ENCODE measurements at places on chromosomes 7 and 10. TPM values are rescaled to one million over a fixed set of nuclear protein-coding genes. Genes with fewer than 3 reads are reported as not detected.

The AASS gene
- 6.7 TPM for polyA plus RNA-seq

The SUGCT gene
- 5.5 TPM for polyA plus RNA-seq

The GPR85 gene
- 1.3 TPM for polyA plus RNA-seq

The COMTD1 gene
- 40.7 TPM for polyA plus RNA-seq

The NRAP gene
- 0.07 TPM for polyA plus RNA-seq

The MINDY4 gene
- 1.7 TPM for polyA plus RNA-seq

The SAMD9L gene
- 20.3 TPM for polyA plus RNA-seq

The IRF5 gene
- 14.0 TPM for polyA plus RNA-seq

DNA sequence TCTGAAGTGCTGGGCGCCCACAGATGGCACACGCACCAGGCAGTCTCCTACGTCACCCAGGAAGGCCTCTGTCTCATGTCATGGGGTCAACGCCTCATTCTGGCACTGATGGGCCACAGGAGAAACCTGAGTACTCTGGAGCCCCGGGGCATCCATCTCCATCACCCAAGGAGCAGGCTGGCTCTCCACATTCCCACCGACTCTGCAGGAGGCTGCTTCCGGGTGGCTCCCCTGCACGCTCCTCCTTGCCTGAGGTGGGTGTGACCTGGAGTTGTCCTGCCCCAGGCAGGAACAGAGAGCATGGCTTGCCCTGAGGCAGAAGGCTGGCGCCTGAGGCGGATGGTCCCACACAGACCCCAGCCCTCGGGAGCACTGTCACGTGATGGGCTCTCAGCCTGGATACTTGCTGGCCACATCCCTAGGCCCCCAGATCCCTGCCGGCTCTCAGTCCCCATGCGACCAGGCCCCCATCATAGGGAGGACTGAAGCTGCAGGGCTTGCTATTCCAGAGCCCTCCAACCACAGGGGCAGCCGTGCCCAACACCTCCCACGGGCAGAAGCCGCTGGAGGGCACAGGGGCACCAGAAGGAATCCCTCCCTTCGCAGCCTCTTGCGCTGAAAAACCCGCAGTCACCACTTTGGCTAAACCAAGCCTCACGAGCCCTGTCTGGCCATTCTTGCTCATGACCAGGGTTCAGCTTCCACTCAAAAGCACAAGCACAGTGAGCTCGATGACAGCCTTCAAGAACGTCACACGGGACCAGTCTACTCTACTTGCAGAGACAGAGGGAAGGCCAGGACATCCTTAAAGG lies 80.7 kb downstream of the MAD1L1 start:
- peaks cover 7% of the 10 kb centered on the region for H3K4me1 ChIP-seq
- no peak for DNase-seq
- no peaks in the 10 kb centered on the region for H3K27me3 ChIP-seq
- no peak overlapping the region for H3K4me3 ChIP-seq
- H3K27ac ChIP-seq: no peak overlapping the region

- peak; percentile 16 for DNase-seq
- H3K4me1 ChIP-seq: peaks cover 12% of the 10 kb centered on the region
- H3K36me3 ChIP-seq: no peaks in the 10 kb centered on the region
- H3K27ac ChIP-seq: peak overlapping the region; percentile 77
- no peak overlapping the region for H3K4me3 ChIP-seq
Observed at GRCh38 chr7:81887098-81888090, 117.5 kb upstream of the HGF start.

GRCh38 chr7:86911659-86912058 lies 147.8 kb downstream of the ELAPOR2 start:
- DNase-seq: no peak
- no peaks in the 10 kb centered on the region for H3K36me3 ChIP-seq
- H3K4me3 ChIP-seq: no peak overlapping the region

GRCh38 chr7:90337106-90337505 lies 9.4 kb upstream of the GTPBP10 start:
- no peak overlapping the region for H3K27ac ChIP-seq
- no peaks in the 10 kb centered on the region for H3K36me3 ChIP-seq
- no peak for DNase-seq
- no peaks in the 10 kb centered on the region for H3K27me3 ChIP-seq
- H3K4me1 ChIP-seq: no peaks in the 10 kb centered on the region

DNA sequence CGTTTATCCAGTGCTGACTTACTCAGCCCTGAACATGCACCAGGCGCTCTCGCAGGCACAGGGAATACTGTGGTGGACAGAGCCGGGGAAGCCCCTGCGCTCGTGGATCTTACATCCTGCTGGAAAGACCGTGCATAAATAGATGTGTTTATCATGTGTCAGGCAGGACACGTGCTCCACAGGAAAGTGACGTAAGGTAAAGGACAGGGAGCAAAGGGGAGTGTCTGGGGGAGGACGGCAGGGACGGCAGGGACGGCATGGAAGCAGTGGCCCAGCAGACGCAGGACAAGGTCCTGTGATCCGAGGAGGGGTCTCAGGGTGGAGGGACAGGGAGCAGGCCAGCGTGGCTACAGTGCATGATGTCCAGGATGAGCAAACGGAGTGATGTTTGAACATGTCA lies 410.5 kb downstream of the PAXIP1 start:
- no peak for DNase-seq
- no peaks in the 10 kb centered on the region for H3K36me3 ChIP-seq
- no peaks in the 10 kb centered on the region for H3K27me3 ChIP-seq
- peak overlapping the region; percentile 55 for H3K27ac ChIP-seq
- no peak overlapping the region for H3K4me3 ChIP-seq

- no peak for DNase-seq
- no peak overlapping the region for H3K4me3 ChIP-seq
- H3K27me3 ChIP-seq: no peaks in the 10 kb centered on the region
- no peaks in the 10 kb centered on the region for H3K36me3 ChIP-seq
Observed at GRCh38 chr7:7408001-7408770, 127.5 kb downstream of the COL28A1 start.

DNA sequence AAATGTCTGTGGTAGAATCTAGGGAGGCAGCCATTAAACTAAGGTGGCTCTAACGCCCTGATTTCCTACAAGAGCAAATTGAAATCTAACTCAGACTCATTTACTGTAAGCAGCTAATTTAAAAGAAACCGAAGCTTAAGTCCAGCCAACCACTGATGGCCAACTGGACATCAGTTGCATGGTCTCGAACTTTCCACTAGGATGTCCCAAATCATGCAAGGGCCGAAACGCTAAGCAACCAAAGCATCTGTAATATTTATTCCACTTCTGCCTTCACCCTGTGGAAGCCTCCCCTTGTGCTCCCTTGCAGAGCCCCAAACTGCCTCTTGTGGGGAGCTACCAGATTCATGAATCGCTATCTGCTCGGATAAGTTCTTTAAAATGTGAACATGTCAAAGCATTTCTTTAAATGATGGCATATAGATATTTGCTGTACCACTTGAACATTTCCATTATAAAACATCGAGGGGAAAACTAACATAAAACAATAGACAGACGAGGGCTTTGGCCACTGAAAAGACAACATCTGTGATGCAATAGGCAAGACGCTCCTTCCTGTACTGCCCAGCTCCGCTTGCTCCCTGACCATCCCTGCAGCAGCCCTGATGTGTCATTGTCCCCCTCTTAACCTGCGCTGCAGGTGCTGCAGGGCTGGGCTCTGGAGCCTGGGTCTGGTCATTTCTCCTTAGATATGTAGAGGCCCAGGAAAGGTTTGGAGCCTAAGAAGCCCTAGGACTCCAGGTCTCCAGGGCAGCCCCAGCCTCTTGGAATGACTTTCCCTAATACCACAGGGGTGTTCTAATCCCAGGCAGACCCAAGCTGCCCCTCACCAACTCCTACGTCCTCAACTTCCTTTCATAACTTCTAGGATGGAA lies 2.9 kb upstream of the RBP3 start:
- H3K4me1 ChIP-seq: no peaks in the 10 kb centered on the region
- no peak for DNase-seq
- no peak overlapping the region for H3K4me3 ChIP-seq
- no peaks in the 10 kb centered on the region for H3K27me3 ChIP-seq
- no peak overlapping the region for H3K27ac ChIP-seq

- no peaks in the 10 kb centered on the region for H3K27me3 ChIP-seq
- H3K4me3 ChIP-seq: peak overlapping the region; percentile 74
- peak overlapping the region; percentile 87 for H3K27ac ChIP-seq
- H3K36me3 ChIP-seq: no peaks in the 10 kb centered on the region
Observed at GRCh38 chr7:90345595-90346335, 751 bp upstream of the GTPBP10 start.

- H3K4me3 ChIP-seq: peak overlapping the region; percentile 97
- no peaks in the 10 kb centered on the region for H3K27me3 ChIP-seq
- peak overlapping the region; percentile 42 for H3K27ac ChIP-seq
- DNase-seq: no peak
- peaks cover 17% of the 10 kb centered on the region for H3K4me1 ChIP-seq
Observed at GRCh38 chr10:73414230-73414945, 530 bp upstream of the ANXA7 start.

- no peaks in the 10 kb centered on the region for H3K36me3 ChIP-seq
- DNase-seq: no peak
- no peak overlapping the region for H3K27ac ChIP-seq
Observed at GRCh38 chr7:27994639-27995038, 186.0 kb downstream of the JAZF1 start.

DNA sequence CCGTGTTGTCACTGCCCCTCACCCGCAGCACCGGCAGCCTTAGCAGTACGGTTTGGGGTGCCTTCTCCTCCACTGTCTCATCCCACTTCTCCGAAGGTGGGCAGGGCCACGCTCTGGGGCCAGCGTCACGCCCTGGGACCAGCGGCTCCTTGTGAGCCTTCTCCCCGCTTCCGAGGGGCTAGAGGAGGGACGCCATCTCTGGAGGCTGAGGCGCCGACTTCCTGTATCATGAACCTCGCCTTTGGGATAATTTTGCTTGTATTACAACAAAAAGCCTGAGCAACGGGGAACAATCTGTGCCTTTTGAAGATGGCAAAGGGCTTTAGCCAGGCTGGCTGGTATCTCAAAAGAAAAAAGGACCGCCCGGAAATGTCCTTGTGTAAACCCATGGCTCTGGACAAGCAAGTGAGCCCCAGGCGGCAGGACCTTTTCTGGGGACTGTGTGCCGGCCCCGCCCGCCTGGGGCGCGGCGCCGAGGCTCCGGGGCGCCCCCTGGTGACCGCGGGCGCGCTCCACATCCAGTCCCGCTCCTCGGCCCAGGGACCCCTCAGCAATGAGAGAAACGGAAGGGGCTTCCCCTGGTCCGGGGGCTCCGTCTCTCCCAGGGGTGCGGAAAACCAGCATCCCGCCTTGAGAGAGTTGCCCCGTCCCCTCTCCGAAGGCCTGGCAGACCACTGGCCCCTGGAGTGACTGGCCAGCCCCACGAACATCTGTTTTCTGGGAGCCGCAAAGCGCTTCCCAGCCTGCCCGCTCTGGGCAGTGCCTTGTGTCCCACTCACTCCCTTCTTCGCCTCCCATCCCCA lies 3.8 kb downstream of the DEPP1 start:
- peak overlapping the region; percentile 48 for H3K4me3 ChIP-seq
- H3K27ac ChIP-seq: peak overlapping the region; percentile 38
- H3K36me3 ChIP-seq: no peaks in the 10 kb centered on the region
- peak; percentile 56 for DNase-seq
- no peaks in the 10 kb centered on the region for H3K27me3 ChIP-seq

DNA sequence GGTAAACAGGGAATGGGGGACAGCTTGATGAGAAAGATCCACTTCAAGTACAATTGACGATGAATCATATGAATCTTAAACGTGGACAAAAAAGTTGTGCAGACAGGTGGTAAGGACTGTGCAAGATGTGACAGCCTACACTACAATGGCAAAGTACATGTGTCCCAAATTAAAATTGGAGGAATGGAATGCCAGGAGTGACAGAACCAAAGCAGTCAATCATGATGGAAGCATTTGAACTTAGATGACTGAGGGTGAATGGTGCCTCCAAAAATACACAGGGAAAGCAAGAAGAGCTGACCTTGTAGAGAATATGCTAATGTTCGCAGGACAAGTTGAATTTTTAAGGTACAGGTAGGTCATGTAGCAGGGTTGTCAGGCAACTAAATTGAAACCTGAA lies 150.3 kb upstream of the WNT16 start:
- DNase-seq: no peak
- H3K36me3 ChIP-seq: no peaks in the 10 kb centered on the region
- no peaks in the 10 kb centered on the region for H3K27me3 ChIP-seq
- no peak overlapping the region for H3K4me3 ChIP-seq
- no peaks in the 10 kb centered on the region for H3K4me1 ChIP-seq

DNA sequence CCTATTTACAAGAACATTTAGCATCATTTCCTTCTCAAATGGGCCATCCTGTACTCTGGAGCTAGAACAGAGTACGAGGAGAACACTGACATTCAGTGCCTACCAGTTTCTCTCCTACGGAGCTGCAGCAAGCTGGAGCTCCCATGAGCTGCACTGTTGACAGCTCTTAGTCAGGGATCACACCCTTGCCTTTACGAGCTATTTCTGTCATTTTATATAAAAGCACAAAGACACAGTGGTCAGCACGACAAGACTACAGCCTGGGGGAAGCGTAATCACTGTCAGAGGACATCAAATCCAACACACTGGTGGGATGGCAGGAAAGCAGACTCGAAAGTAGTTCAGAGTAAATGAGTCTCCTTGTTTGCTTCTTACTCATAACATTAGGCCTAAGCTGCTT lies 2.7 kb downstream of the CDCA7L start:
- no peak for DNase-seq
- no peak overlapping the region for H3K4me3 ChIP-seq
- no peaks in the 10 kb centered on the region for H3K27me3 ChIP-seq
- H3K27ac ChIP-seq: peak overlapping the region; percentile 18

DNA sequence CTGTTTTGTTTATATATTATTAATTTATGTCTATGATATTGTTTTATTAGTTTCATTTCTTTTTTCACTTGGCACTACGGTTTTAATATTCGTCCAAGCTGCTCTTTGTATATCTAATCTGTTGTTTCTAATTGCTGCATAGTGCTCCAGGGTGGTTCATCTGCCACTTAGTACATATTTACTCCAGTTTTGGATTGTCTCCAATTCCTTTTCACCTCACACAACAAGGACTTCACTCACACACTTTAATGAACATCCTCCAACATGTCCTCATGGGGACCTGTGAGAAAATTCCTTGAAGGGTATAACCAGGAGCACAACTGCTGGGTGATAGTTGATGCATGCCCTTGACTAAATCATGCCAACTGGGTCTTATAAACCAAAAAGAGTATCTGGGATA lies 14.1 kb upstream of the NOC3L start:
- no peak overlapping the region for H3K4me3 ChIP-seq
- no peaks in the 10 kb centered on the region for H3K36me3 ChIP-seq
- no peak overlapping the region for H3K27ac ChIP-seq
- no peaks in the 10 kb centered on the region for H3K4me1 ChIP-seq
- no peak for DNase-seq

- peaks cover 73% of the 10 kb centered on the region for H3K36me3 ChIP-seq
- no peak overlapping the region for H3K4me3 ChIP-seq
- no peaks in the 10 kb centered on the region for H3K27me3 ChIP-seq
- H3K4me1 ChIP-seq: peaks cover 17% of the 10 kb centered on the region
- no peak overlapping the region for H3K27ac ChIP-seq
- DNase-seq: no peak
Observed at GRCh38 chr10:73762915-73763314, 18.7 kb downstream of the SEC24C start.

DNA sequence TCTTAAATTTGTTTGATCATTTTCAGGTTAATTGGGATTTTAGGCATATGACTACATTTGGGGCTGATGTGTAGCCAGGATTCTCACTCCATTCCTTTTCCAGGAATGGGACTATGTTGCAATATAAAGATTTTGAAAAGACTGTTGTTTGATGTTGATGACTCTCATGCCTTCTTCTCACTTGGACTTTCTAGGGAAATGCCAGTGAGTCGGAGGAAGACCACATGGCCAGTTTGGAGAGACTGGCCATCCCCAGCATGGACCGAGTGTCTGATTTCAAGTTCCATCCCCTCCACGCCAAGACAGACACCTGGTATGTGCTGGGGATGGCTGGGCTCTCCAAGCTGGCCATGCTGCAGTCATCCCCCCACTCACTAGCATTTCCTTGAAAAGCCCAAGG lies 5.5 kb downstream of the IGFBP3 start:
- no peak overlapping the region for H3K4me3 ChIP-seq
- H3K27me3 ChIP-seq: peaks cover 16% of the 10 kb centered on the region
- H3K4me1 ChIP-seq: peaks cover 2% of the 10 kb centered on the region
- no peaks in the 10 kb centered on the region for H3K36me3 ChIP-seq
